ENCODE measurements at places on chromosomes 3 and 15.

DNA sequence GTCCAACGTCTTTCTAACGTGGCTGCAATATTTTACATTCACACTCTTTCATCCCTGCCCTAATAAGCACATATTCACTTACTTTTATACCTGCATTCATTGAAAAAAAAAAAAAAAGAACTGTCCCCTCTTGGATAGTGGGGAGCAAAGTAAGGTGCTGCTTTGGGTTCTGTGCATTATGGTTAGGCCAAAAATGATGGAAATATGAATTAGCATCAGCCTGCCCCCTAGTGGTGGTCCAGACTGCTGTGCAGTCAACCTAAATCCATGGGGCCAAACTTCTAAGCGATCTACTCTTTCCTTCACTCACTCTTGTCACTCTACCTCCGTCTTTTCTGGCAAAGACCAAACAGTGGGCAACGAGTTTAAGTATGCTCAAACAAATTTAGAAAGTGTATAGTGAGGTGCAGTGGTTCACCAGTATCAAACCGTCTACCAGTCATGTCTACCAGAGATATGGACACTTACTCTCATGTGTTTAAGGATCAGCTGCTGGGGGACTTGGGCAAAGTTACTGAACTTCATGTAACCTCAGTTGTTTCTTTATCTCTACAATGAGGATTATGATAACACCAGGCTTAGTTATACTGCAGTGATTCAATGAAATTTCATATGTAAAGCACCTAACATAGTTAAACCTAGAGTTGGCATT lies 61.5 kb upstream of the GRM7 start:
- DNase-seq: no peak

DNA sequence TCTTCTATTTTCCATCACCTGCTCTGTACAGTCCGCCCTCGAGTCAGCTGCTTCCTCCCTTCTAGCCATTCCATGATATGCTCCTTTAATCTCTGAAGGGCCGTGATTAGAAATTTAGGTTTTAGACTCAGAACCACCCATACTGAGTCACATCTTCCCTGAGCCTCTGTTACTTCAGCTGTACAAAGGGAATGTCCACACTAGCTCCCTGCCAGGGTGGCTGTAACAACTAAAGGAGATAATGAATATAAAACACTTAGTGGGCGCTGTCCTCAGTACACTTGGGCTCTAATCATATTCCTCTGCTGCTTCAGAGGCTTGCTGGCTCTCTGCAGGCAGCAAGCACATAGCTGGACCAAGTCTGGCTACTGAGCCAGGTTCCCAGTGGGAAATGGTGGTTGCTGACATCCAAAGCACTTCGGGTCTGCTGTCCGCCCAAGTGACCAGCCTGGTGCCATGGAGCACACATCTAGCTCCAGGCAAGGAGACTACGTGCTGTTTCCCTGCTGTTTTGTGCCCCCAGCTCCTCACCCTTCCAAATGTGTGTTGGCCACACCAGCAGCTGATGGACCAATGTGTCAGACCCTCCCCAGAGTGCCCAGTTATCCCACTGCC lies 901 bp upstream of the CHST14 start:
- no peak for DNase-seq

GRCh38 chr3:130926504-130926903 lies 32.6 kb downstream of the ATP2C1 start:
- no peak for DNase-seq

DNA sequence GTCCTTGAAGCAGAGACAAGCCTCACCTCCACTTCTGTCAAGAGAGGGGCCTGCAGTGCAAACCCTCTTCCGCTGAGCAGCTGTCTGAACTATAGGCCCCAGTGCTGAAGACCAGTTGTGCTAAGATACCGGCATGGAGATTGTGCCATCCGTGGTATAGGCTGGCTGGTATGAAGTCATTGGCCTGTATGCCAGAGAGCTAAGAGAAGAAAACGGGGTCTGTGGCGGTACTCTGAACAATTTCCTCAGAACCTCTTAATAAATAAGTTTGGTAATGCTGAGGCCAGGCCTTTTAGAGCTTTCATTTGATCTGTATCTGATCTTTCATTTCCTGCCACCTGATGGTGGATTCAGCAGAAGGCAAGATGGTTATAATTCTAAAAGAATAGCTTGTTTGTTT lies 123.0 kb downstream of the LRIG1 start:
- DNase-seq: no peak

GRCh38 chr3:94095111-94095510 lies 32.2 kb downstream of the NSUN3 start:
- no peak for DNase-seq

DNA sequence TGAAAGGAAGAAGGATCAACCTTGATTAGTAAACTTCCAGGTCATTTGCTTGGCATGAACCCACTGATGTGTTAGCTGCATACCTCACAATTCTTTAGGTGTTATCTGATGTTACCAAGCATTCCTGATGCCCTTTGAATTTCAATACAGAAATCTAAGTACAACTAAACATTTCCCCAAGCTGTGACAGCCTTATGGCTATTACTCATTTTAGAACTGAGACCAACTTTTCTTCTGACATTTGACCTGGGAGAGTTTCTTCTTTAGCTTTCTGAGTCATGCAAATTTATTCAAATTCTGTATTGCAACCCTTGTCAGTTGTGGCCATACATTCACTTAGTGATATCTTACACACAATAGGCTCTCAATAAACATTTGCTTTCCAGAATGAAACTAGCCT lies 124.3 kb downstream of the TIGIT start:
- DNase-seq: no peak

DNA sequence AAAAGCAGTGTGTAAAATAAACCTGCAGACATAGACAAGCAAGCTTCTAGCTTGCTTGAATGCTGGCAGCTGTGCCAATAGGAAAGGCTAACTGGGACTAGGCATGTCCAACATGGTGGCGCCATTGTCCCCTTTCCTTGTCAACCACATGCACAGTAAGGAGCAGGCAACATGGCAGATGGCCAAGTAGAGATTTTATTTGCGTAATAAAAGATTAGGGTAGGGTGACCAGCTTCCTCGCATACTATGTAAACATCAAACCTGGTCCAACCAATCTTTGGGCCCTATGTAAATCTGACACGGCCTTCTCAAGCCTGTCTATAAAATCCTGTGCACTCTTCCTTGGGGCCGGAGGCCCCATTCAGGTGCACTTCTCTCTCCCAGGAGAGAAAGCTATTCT lies 575.4 kb upstream of the GOLIM4 start:
- no peak for DNase-seq

DNA sequence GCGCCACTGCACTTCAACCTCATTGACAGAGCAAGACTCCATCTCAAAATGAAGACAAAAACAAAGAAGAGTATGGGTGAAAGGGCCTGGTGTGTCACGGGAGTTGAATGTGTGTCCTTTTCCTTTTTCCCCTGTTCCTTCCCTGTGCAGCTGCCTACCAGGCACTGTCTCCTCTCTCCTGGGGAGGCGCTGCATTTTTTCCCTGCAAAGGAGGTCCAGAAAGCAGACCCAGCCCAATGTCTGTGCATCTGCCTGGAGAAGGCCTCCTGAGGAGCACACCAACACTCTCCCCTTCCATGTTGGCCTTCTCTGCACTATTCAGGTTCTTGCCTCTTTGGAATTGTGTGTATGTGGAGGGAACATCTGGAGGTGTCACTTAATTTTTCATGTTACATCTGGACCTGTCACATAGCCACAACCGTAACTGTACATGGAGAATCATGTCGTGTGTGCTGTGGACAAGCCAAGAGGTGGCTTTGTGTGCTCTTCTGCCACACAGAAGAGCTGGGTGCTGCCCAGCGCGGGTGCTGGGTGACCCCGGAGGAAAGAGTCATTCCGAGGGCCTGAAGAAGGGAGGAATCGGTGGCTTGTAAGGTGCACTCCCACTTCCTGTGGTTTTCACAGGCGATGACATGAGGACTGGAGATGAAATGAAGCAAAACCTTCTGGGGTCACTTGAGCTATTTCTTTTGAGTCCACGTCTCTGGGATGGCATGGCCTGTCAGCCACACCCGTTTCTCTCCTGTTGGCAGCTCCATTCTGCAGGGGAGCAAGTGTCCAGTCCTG lies 46.5 kb upstream of the CGNL1 start:
- no peak for DNase-seq

GRCh38 chr15:95760508-95760907 lies 570.0 kb upstream of the NR2F2 start:
- DNase-seq: no peak

DNA sequence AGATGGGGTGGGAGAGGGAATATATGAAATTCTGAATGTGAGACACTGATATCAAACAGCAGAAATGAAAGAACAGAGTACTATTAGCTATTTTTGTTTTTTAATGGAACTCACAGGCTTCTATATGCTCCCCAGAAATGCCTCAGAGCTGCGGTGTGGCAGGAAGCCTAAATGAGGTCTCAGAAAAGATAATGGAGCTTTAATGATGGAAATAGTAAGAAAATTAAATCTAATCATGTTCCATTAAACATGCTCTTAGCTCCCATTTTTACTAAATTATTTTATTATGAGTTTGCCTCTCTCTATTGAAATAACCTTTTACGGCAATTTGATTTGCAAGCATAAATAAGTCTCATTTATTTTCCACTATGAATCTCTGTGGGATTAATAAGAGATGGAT lies 378.9 kb downstream of the ULK4 start:
- DNase-seq: no peak

DNA sequence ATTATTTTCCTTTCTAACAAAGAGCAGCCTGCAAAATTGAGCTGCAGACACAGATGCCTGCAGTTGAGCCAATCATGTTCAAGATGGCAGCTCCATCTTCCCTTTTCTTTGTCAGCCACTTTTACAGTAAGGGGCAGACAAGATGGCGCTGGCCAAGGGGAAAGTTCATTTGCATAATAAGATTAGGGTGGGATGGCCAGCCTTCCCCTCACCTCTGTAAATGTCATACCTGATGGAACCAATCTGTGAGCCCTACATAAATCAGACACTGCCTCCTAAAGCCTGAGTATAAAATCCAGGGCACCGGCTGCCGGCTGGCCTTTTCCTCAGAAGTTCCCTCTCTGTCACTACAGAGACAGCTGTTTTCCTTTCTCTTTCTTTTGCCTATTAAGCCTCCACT lies 15.8 kb downstream of the PATL2 start:
- DNase-seq: no peak

- peak; percentile 62 for DNase-seq
These were observed 15.0 kb downstream of the PTH1R start for GRCh38 chr3:46892285-46893145.

DNA sequence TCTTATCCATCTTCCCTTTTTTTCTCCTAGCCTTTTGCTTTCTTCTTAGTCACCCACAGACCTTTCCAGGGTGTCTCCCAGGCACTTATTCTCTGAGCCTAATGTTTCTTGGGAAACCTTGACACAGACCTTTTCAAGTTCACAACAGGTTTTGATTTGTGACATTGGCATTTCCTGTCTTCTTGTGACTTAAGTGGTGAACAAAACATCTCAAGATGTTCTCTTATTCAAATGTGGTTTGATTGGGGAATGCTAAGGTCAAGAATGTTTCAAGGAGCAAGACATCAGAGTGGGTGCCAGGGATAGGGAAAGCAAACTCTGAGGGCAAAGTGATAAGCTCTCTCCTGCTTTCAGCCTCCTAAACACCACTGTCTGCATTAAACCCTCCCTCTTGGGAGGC lies 68.2 kb upstream of the GSK3B start:
- DNase-seq: no peak

- no peak for DNase-seq
These were observed 62.5 kb upstream of the ANKRD28 start for GRCh38 chr3:15860014-15860934.

- peak; percentile 18 for DNase-seq
These were observed at the start of gene RAD54L2 for GRCh38 chr3:51538459-51539290. Gene RAD54L2, plus strand, starts transcription at chr3:51538719. Its CDS starts 51,702 bp downstream, at chr3:51590421.

DNA sequence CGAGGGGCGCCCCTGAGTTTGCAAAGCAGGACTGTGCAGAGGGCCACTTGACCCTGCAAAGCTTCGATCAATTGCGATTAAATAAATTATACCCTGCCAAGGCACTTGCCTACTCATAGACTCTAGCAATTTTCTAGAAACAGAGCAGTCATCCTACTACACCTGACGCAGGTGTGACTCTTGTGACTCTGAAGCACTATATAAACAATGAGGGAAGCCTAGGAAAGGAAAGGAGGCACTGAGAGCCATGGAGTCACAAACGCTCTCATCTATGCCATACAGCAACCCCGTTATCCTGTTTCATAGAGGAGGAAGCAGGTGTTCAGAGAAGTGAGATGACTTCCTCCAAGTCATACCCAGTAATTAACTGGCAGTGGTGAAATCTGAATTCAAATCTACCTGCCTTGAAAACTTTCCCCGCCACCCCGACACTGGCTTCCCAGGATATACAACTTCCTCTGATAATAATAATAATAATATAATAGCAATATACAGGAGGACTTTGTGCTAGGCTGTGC lies 14.4 kb downstream of the ARHGEF3 start:
- DNase-seq: no peak

DNA sequence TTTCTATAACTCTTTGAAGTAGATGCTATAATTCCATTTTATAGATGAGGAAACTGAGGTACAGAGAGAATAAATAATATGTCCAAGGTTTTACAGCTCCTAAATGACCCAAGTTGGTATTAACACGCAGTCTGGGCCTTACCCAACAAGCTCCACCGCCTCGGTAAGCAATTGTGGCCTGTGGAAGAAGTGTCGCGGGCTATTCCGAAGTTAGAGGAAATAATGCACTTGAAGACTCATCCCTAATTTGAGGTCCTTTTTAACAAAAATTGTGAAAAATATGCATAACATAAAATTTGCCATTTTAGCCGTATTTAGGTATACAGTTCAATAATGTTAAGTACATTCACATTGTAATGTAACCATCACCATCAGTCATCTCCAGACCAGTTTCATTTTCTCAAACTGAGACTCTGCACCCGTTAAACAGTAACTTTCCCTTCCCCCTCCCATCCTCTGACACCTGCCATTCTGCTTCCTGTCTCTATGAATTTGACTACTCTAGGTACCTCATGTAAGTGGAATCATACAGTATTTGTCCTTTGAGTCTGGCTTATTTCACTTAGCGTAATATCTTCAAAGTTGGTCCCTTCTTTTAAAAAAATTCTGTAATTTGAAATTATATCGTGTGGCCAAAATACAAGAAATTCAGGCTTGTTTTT lies 18.2 kb downstream of the IDH3A start:
- no peak for DNase-seq

- no peak for DNase-seq
These were observed 73.1 kb upstream of the TERB2 start for GRCh38 chr15:44883199-44883877.

DNA sequence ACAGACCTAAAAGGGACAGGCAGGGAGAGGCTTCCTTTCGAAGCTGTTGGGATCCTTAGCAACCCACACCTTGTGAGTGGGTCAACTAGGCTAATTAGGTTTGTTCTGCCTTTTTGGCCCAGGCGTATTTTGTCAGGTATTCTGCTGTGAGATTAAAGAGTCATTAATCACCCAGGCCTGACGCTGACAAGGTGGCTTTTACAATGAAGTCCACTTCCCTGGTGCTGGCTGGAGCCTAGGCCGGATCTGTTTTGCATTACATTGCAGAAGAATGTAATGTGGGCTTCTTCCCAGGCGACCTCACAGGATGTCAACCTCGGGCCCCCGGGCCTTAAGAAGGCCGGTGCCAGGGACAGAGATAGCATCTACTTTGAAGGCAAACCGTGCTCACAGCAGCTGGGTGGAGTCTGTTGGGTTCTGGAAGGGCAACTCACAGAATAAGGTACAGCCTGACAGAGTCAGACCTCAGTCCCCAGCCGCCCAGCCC lies 76.9 kb downstream of the HES1 start:
- DNase-seq: no peak

Data from cortex of kidney (tissue), 1 donor.